ENCODE measurements at places on chromosomes 7 and 10.

DNA sequence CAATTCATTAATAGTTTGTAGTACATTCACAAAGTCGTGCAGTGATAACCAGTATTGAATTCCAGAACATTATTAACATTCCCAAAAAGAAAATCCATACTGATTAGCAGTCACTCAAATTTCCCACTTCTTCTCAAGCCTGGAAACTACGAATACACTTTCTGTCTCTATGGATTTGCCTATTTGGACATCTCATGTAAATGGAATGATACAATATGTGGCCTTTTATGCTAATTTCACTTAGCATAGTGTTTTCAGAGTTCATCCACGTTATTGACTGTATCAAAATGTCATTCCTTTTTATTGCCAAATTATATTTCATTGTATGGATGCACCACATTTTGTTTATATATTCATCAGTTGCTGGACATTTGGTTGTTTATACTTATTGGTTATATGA lies 78.8 kb downstream of the STK31 start:
- no peak for DNase-seq

- DNase-seq = peak; percentile 96
Measured at GRCh38 chr7:99142727-99143520, 984 bp downstream of the SMURF1 start.

DNA sequence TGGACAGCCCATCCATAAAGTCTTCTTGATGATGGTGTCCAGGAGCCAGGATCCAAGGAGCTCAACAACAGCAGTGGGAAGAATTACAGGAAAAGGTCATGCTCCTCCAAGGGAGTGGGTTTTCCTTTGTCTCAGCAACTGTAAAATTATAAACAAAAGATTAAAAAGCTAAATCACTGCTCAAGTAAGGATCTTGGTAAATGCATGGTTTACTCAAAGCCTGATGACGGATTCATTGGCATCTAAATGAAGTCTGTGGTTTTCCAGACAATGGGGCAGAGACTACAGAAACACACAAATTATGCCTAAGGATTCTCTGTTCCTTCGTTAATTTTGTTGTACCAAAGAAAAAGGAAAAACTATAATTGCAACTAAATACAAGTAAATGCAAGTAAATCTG lies 36.4 kb upstream of the DLX6 start:
- DNase-seq = no peak

GRCh38 chr10:51425431-51425830 lies 274.0 kb downstream of the CSTF2T start:
- DNase-seq = no peak
